Activated CD4-positive, alpha-beta T cell treated with anti-CD3 and anti-CD28 coated beads, Interleukin-2, amount 50 U/mL, for 1 hour (primary cell): ENCODE measurements at places on chromosomes 1 and 21.

DNA sequence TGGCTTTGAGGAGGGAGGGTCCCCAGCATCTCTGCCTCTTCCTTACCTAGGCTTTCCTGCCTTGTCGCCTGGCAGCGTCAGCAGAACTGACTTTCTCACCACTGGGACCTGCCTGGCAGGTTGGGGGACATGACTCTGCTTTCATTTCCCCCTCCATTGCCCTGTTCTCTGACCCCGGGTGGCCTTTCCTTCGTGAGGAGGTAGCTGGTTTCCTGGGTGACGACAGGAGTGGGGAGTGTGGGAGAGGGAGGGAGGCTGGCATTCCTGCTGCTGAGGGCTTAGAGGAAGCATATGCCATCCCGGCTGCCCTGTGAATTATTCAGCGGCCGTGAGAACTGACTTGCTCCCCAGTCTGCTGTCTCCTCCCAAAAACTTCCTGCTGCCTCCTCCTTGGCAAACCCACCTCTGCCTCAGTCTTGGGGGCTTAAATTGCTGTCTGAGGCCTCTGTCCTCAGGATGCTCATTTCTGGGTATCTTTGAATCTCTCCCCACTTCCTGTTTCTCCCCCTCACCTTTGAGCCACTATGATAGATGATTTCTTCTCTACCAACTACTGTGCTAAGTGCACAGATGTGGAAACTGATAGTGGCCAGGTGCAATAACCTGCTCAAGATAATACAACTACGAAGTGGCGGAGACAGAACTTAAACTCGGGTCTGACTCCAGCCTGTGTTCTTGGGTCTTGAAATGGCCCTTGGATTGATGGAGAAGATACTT, 182.0 kb upstream of the CSF3R start:
- DNase-seq, result no peak

DNA sequence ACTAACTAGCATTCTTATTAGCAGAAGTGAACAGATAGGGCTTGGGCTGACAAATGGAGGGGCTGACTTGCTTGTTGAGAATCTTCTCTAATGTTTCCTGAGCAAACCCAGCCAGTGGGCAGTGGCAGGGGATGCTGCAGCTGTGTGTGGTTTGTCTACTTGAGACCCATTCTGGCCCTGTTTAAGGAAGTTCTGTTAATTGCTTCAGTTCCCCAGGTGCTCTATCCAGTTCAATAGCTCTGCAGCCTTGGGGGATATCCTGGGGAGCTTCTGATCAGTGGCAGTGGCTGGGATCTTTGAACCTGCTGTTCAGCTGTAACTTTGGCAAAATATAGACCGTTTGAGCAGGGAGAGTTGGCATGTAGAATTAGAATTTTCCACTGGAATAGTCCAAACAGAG, 137.4 kb downstream of the ZNF326 start:
- DNase-seq, result no peak

GRCh38 chr1:53409695-53410094, 49.5 kb upstream of the DMRTB1 start:
- no peak for DNase-seq

DNA sequence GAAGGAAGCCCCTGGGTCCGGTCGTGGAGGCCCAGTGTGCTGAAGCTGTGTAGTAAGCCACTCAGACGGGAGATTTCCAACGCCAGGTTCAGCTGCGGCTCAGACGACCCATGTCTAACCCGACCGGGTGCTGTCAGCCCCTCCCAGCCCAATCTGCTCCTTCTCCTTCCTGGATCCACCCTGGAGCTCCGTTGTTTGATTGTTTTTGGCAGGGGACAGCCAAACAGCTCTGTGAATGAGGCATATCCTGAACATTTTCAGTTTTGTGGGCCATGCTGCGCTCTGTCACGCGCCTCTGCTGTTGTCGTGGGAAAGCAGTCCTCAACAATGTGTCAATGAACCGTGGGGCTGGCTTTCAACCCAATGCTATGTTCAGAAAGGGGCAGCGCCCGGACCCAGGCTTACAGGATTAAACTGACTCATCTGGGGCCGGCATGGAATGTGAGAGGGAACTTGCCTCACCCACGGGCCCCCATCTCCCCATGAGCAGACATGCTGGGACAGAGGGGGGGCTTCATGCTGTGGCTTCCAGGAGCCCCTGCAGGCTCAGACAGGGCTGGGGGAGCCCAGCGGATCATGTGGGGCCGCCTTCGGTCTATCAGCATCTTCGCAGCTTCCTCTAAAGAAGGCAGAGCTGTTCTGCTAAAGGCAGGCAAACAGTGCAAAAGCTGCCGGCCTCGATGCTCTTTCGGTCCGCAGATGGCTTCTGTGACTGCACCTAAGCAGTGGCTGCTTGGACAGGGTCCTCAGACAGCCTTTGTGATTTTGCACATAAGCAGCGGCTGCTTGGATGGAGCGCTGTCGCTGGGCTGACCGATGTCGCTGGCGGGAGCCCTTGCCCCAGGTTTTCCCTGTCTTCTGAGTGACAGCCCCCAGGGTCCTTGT, 101.7 kb downstream of the RIPK4 start:
- no peak for DNase-seq

DNA sequence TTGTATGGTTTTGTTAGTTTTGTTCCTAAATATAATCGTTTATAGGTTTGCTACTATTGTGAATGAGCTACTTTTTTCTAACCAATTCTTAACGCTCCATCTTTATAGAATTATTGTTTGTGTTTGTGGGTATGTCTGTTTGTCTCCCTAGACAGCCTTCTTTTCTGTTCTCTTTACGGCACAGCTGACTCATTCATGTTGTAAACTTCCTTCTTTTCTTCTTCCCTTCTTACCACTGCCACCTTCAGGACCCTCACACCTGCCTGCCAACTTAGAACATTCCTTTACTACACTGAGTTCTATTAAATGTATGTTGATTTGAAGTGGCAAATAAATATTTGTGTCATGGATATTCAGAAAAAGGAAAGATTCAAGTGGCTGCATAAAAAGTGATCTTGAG, 29.1 kb downstream of the AK5 start:
- no peak for DNase-seq

DNA sequence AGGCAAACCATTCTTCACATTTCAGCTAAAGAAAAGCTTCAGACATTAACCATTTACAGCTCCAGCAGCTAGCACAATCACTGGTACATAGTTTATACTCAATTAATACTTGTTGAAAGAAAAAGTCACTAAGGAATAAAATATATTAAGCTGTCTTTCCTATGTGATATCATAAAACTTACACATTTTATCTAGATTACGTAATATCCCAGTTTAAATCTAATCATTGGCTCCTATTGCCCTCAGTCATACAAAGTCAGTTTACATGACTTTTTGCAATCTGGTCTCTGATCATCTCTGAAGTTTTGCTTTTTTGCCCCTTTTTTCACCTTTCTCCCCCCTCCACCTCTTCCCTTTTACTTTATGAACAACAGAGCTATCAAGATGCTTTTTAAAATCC, 8.5 kb upstream of the PRRC2C start:
- DNase-seq, result no peak

GRCh38 chr1:103106426-103107341, 1.6 kb downstream of the COL11A1 start:
- DNase-seq, result no peak

DNA sequence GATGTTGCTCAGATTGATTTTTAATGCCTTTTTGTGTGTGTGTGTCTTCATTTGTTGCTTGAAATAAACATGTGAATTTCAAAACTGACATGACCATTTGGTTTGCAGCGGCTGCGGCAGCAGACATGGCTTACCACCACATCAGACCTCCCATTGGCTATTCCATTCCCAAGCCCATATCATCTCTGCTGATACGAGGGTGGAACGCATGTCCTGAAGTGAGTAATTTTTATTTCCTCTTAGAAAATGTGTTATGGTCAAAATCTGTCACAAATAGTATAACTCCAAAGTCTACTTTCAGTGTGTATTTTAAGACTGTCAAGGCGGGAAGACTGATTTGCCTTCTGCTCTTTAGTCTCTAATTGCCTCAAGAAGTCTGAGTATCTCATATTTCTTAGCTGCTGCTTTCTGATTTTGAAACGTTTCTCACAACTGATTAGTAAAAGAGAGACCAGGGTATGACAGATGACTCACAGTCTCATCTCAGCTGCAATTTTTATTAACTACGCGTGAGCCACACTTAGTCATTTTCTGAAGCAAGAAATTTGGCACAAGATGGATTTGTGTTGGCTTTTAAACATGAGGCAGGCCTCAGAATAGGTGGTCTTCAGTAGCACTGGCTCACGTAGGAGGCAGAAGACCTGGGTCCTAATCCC, 49.0 kb downstream of the LRRC53 start:
- DNase-seq, result no peak

DNA sequence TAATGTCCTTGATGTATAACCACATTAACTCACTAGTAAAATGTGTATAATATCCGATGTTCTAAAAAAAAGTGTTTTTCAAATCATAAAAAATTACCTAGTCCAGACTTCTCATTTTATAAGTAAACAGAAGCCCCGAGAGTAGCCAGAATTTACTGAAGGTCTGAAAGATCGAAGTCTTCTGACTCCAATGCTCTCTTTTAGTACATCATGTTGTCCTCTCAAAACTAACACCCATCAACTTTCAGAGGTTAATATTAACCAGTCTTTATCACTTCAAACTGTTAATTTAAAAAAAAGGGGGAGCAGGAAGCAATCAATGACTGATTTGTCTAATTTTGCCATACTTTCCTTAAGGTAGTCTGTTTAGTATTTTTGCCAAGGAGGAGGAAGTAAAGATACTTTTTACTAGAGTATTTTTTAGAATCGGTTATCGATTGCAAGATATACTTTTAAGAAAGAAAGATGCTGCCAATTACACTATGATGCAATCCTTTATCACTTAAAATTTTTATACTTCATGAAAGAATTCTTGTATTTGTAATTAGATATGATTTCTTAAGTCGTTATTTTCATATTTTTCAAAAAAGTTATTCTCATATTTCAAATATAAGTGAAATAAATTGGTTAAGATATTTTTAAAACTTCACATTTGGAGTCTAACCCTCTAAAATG, 25.5 kb downstream of the CCDC18 start:
- no peak for DNase-seq

DNA sequence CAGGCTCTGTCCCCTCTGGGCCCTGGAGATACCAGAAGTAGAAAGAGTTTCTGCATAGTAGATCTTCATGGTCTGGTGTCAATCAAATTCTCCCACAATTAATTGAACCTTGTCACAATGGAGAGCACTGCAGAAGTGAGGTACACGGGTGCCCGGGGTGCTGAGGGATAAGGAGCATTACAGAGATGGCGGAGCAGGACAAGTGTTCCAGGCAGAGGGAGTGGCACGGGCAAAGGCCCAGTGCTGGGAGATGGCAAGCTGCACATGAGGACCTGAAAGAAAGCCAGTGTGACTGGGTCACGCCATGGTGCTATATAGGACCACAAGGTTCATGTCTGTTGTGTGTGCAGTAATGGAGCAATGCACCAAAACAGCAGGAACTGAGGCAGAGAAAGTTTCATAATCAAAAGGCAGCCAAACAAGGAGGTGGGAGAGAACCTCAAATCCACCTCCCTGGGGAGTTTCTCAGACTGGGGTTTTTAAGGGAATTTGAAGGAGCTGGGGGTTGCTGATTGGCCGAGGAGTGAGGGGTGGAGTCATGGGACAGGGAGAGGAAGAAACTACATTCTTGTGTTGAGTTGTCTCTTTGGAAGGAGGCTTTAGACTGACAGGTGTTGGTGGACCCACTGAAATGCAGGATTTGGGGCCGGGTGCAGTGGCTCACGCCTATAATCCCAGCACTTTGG, 27.7 kb downstream of the ACOT11 start:
- no peak for DNase-seq

GRCh38 chr1:116496380-116496779, 74.4 kb downstream of the CD58 start:
- DNase-seq, result no peak

GRCh38 chr1:232835166-232835565, 29.9 kb downstream of the MAP10 start:
- no peak for DNase-seq

- no peak for DNase-seq
Observed at GRCh38 chr1:30090162-30090820, 633.1 kb downstream of the MATN1 start.

- no peak for DNase-seq
Observed at GRCh38 chr1:162765788-162766187, 24.7 kb upstream of the HSD17B7 start.

DNA sequence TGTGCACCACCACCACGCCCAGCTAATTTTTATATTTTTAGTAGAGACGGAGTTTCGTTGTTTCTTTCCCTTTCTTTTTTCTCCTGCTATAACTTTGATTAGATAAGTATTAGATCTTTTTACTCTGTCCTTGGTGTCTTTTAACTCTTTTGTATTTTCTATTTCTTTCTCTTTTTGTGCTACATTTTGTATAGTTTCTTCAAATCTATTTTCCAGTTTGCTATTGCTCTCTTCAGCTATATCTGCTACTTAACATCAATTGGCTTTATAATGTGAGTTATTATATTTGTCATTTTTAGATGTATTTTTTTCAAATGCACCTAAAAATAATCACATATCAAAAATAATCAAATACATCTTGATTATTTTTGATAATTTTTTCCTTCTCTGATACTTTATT, 16.0 kb upstream of the ERRFI1 start:
- no peak for DNase-seq

- no peak for DNase-seq
Observed at GRCh38 chr21:45883090-45883489, 98.5 kb upstream of the COL6A1 start.

DNA sequence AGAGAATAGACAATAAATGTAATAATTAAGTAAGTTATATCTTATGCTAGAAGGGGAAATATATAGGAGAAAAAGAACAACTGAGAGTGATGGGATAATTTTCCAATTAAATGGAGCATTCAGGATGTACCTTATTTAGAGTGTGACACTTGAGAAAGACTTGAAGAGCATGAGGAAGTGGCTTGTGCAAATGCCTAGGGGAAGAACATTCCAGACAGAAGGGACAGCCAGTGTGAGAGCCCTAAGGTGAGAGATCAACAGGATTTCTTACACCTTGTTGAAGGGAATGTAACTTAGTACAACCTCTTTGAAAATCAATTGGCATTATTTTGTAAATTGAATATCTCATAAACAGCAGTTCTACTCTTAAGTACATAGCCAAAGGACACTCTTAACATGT, 28.8 kb upstream of the TSPAN2 start:
- DNase-seq, result no peak

GRCh38 chr1:26696119-26696653, 371 bp downstream of the ARID1A start:
- peak; percentile 26 for DNase-seq

GRCh38 chr1:205444931-205445645, 10.8 kb downstream of the BLACAT1 start:
- DNase-seq, result no peak

GRCh38 chr1:196423612-196424011, 184.6 kb downstream of the KCNT2 start:
- DNase-seq, result no peak
